Liver (tissue), 10 donors: ENCODE measurements at places on chromosomes 4 and X.

DNA sequence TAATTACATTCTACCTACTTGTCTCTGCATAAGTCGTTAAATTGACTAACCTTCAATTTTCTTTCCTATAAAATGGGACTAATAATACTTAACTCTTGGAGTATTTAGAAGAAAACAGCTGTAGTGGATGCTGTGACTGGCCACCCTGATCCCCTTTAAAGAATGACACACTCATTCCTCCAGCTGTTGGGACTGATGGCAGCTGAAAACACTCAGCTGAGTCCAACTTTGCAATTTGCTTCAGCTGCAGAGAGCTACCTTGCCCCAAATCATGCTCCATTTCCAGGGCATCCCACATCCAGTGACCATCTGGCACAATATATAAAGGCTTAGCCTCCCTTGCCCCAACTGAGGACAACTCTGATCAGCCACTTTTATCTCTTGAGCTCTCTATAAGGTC is 89.1 kb downstream of the MID1IP1 start:
- DNase-seq, result no peak

- DNase-seq, result no peak
Measured at GRCh38 chr4:112099701-112100297, 45.5 kb upstream of the FAM241A start.

- DNase-seq, result no peak
Measured at GRCh38 chr4:112513971-112514646, 1.9 kb downstream of the NEUROG2 start.

GRCh38 chr4:159401791-159402380 is 299.0 kb downstream of the RAPGEF2 start:
- no peak for DNase-seq

- no peak for DNase-seq
Measured at GRCh38 chr4:4784379-4784778, 75.1 kb upstream of the MSX1 start.

- no peak for DNase-seq
Measured at GRCh38 chr4:140726776-140727500, 29.2 kb downstream of the TBC1D9 start.

GRCh38 chr4:36891971-36892370 is 352.6 kb upstream of the NWD2 start:
- DNase-seq, result no peak
